CD4-positive, alpha-beta T cell treated with Interleukin-2 at 100 ng/mL for 4 hours (primary cell): ENCODE measurements at places on chromosomes 1 and 21.

DNA sequence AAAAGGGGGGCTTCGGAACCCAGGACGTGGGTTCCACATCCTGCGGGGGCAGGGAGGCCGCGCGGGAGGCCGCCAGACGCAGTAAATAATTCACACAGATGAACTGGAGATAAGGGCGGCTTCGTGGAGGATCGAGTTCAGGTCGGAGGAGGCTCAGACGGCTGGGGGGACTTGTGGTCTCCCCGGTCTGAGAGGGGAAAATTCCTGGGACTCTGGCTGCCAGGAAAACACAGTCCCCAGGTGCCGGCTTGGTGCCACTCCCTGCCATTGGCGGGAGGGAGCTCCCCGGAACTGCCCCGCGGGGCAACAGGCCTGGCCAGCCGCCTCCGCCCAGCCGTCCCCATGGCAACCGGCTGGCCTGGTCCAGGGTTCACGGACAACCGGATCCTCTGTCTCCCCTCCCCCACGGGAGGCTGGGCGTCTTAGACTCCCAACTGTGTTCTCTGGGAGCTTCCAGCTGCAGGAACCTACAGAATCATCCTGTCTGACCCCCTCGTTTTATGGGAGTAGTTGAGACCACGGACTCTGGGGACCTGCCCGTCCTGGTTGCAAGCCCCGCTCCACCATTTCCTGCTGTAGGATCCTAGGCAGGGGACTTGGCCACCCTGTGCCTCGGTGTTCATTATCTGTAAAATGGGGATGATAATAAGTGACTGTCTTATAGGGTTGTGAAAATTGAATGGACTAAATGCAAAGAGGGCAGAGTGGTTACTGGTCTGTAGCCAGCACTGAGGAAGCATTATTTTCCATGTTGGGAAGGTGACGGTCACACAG lies 9.6 kb downstream of the CAMK2N1 start:
- DNase-seq: no peak

GRCh38 chr1:33122483-33123178 lies 41.7 kb downstream of the AZIN2 start:
- no peak for DNase-seq

DNA sequence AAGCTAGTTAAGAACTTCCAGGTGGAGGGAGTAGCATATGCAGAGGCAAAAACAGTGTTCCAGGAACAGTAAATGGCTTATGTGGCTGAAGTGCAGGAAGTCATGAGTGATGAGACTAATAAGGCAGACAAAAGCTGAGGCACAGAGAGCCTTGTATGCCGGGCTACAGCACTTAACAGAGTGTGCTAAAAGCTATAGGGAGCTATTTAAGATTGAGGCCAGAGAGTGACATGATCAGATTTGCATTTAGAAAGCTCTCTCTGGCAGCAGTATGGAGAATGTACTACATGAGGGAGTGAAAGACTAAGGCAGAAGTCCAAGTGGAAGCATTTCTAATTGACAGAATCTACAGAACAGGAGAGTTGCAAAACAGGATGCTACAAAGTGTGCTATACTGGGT lies 38.6 kb downstream of the WASF2 start:
- no peak for DNase-seq

DNA sequence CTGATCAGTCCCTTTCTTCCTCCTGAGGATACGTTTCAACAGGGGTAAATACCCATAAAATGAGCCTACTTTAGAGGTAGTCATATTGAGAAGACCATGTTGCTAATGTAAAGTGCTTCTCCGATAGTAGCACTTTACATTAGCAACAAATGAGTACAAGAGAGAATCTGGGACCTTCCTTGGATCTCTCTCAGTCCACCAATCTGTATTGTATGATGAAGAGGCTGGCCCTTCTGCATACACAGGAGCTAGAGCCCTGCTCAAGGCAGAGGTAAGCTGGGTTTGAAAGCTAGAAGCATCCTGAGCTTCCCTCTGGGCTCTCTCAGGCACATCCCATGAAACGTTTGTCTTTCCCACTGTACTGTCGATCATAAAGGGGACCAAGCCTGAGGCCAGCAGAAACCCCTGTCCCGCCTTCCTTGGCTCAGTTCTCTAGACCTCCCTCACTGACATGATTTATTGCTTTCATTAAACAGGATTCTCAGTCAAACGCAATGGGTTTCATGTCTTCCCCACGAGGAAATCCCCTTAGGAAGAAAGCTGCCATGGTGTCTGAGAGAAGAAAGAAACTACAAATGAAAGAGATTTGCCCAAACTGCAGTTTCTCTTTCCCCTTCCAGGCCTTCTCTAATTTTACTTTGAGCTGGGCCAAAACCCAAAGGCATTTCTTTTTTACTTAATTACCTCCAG lies 62.8 kb upstream of the BCAR3 start:
- no peak for DNase-seq

DNA sequence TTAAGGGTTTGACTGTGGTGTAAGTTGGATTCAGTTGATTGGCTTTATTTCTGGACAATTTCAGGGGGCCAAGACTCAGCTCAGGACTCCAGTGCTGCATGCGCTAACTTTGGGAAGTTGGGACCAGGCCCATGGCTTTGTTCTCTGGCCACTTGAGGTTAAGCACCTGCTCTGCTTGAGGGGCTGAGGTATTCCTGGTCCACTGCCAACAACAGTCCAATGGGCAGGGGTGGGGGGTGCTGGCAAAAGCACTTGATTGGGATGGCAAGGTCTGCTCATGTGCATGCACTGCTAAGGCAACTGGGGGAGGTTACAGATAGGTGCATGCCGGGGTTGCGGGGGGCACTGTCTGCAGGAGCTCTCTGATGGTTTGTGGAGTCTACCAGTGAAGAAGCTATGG lies 52.6 kb upstream of the ASB17 start:
- no peak for DNase-seq

DNA sequence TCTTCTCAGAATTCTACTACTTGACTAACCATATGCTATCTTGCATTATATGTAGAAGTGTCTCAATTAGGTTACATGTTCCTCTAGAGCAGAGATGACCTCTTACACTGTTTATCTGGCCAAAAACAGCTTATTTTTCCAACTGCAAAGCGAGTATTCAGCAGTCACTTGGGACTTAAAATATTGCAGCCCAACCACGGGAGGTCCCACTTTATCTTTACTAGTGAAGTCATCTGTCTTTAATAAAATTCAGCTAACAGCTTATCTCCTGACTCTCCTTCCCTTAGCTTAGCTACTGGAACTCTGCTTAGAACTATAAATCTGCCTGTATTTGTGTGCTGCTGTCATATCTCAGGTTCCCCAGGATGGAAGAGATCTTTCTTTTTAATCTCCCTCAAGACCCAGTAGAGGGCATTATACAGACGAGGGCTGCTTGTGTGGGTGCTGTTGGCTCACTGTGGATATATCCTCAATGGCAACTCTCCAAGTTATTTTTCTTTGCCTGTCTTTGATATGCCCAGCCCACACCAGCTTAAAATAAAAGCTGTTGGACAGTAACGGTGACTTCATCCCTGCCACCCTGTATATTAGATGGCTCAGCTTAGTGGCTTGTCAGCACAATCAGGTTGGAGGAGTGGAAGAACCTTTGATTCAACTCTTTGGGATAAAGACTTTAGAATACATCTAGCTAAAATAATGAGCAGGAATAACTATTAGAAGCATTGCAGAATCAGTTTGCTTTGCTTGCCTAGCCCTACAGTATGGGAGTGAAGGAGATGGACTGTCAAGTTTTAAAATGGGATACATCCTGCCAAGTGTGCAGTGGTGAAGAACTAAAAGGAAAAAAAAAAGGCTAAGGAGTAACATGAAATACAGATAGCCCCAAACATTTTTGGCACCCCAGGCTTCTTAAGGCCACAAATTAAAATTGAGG lies 9.6 kb downstream of the ENSA start:
- DNase-seq: peak; percentile 53
